ENCODE measurements at places on chromosomes 3 and 15.

DNA sequence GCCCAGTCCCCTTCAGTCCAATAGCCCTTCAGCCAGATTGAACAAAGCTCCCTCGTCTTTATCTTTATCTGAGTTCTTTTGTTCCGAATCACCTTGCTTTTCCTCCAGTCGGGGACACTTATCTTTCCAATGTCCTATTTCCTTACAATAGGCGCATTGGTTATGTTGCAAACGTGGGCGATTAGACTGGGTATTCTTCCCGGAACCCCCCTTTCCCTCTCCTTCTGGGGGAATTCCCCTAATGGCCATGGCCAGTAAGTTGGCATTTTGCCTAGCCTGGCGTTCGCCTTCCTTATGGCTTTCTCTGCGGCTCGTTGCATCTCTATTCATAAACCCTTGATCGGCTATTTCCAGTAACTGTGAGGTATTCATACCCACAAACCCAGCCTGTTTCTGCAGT lies 82.2 kb upstream of the VEPH1 start:
- no peak for DNase-seq

- DNase-seq: no peak
Measured at GRCh38 chr3:150494411-150494977, 51.8 kb downstream of the SERP1 start.

DNA sequence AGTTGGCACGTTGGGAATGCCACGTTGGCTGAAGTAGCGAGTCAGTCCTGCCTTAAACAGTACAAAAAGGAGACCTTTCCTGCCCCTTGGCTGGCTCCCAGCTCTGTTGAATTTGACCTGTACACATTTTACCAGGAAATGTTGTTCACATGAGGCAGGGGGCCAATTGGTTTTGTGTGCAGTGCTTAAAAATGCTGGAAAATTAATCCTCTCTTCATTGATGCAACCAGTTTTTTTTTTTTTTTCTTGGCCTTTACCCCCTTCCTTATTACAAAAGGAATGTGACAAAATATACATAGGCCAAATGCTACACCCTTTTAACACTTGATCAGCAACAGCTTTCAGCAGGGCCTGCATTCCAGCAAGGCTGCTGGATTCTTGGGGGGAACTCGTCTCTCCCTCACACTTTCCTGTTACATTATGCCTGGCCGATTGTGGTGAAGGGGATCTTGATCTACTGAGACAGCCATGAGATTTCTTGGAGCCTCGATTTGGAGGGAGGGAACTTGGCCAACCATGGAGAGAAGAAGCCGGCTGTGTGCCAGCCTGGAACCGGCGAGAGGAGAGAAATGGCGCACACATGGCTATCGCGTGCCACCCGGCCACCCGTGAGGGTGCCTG lies 93.1 kb downstream of the DNASE1L3 start:
- DNase-seq: no peak

- no peak for DNase-seq
Measured at GRCh38 chr15:50758712-50759205, 6.7 kb downstream of the SPPL2A start.

DNA sequence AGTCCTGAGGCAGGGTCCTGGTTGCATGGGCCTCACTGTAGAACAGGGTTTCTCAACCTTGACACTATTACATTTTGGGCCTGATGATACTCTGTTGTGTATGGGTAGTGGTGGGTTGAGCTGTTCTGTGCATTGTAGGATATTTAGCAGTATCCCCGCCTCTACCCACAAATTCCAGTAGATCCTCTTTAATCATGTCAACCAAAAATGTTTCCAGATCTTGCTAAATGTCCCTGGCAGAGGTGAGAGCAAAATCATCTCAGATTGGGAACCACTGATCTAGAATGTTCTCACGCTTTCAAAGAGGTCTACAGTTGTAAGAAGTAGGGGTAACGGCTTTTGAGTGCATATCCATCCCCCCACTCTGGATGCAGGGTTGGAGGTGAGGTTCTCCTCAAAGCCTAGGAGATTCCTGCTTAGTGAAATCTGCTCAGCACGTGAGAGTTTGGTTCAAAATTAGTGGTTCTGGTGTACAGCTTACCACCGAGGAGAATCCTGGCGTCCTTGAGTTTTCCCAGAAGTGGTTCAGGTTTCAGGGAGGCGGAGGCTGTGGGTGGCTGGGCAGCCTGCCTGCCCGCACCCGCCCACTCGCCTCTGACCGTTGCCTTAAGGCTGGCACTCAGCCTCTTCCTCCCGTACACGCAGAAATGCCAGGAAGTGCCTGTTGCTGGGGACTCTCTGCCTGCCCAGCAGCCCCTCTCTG lies 5.3 kb downstream of the ACVR2B start:
- no peak for DNase-seq

GRCh38 chr15:47244361-47244760 lies 472.9 kb upstream of the SEMA6D start:
- DNase-seq: no peak

DNA sequence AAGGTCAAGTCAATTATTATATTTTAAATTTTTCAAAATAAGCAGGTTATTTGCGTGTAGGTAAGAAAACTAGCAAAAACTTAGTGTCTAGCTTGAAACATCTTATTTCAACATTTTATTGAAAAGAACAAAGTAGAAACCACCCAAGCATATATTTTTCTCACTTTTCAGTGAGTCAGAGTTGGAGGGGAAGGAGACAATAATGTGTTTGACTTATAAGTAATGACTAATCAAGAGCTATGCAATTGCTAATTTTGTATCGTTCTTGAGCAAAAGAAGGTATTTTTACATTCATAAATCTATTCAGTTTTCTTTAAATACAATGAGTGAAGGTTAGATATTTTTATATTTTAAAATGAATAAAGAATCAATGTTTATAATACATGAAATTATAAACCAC lies 54.4 kb upstream of the P2RY1 start:
- no peak for DNase-seq

DNA sequence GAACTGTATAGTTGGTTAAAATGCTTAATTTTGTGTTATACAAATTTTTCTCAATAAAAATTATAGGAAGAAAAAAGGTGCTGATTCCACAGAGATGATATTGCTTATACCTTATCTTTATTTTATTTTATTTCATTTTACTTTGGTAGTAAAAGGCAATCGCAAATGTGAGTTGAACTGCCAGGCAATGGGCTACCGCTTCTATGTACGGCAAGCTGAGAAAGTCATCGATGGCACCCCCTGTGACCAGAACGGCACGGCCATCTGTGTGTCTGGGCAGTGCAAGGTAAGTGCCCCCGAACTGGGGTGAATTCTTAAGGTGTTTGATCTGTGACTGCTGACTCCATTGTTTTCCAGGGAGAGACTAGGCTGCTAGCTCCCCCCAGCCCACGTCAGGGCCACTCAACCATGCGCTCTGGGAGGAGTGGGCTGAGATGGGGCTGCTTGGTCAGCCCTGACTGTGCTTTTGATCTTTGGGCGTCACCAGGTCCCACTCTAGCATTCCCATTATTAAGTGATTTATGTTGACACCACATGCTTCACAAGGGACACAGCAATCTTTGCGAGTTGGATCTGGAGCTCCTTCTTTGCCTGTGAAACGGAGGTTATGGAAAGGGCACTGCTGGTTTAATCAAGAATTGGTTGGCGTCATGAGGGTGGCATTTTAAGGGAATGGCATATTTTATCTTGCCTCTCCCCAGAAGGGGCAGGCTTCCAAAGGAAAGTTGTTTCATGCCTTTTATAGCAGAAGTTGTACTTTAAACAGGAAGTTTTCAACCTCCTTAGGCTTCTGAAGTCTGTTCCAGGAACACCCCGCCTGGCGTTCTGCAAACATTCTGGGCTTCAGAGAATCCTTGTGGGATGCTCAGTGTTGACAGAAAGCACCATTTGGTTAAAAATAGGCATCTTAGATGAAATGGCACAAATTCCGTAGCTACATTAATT lies 296.5 kb downstream of the THSD4 start:
- DNase-seq: no peak

DNA sequence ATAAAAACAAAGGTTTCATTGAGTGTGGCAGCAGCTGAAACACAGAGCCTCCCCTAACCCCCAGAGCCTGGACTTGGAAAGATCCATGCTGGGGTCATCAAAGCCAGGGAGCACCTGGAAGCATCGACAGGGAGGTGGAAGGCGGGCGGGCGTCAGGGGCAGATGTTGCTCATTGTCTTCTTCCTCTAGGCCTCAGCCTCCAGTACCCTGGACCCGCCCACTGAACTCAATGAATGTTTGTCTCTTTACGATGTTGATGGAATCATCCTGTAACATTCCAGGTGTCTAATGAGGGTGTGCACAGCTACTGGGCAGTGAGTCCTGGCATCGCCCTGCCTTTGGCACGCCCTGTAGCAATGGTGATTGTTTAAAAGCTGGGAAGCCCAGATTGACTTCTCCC lies 9.8 kb downstream of the GP5 start:
- DNase-seq: no peak

GRCh38 chr3:45573591-45573990 lies 21.0 kb upstream of the LIMD1 start:
- no peak for DNase-seq
